ENCODE measurements at places on chromosomes 6 and 20. TPM values are rescaled to one million over a fixed set of nuclear protein-coding genes. Genes with fewer than 3 reads are reported as not detected.

KCNS1 gene
- 0.33 TPM for polyA plus RNA-seq

MYL9 gene
- polyA plus RNA-seq, result 196 TPM

FAM217A gene
- polyA plus RNA-seq, result 1.5 TPM

TEAD3 gene
- 38.2 TPM for polyA plus RNA-seq

IFT52 gene
- 78.8 TPM for polyA plus RNA-seq

SNAI1 gene
- polyA plus RNA-seq, result 10.7 TPM

DDO gene
- polyA plus RNA-seq, result 1.2 TPM

PABPC1L gene
- 36.0 TPM for polyA plus RNA-seq

DLK2 gene
- 0.53 TPM for polyA plus RNA-seq

CST2 gene
- polyA plus RNA-seq, result not detected

Measured in right renal cortex interstitium (tissue), 3 donors.